Pulmonary artery endothelial cell (primary cell): ENCODE measurements at places on chromosomes 5 and 9. TPM values are rescaled to one million over a fixed set of nuclear protein-coding genes. Genes with fewer than 3 reads are reported as not detected.

PRSS3 gene
- 20.3 and 30.8 TPM in 2 replicates for total RNA-seq

- DNase-seq, result no peak
Measured at GRCh38 chr5:120538149-120538548, 74.0 kb downstream of the PRR16 start.

DNA sequence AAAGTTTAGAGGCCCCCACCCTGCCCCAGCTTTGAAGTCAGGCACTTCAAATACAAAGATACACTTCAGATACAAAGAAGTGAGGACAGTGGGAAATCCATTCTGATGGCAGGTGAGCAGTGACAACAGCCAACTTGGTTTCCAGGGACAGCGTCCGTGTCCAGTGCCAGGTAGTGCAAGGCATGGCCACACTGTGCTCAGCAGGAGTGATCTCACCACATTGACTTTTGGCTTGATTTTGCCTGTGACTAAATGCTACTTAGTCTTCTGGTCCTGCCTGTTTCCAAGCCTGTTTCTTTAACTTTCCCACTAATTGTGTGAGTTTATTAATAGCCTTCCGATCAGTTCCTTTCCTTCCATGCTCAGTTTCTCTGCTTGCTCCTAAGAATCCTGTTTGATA, 72.6 kb upstream of the PALM2AKAP2 start:
- no peak for DNase-seq

DNA sequence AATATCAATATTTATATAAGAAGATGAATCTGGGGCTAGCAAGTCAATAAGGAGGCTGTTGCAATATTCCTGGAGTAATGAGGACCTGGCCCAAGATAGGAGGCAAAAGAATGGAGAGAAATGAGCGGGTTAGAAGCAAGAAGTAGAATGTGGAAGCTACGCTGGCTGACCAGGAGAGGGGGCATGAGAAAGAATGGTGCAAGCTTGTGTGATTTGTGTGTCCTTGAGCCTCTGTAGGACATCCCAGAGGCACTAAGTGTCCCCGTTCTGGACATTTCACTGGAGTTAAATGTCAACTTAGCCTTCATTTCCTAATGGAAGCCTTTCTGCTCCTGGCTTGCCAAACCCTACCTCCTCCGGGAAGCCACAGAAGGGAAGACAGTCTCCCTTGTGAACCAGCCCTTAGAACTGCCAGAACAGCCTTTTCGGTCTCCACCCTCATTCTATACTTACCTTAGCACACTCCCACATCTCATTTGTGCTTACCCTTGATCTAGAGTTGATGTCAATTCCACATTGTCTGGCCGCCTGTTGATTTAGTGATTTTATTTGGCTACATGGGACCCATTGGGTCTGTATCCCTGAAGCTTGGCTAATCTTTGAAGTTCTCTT, 6.7 kb upstream of the PDE6A start:
- no peak for DNase-seq

DNA sequence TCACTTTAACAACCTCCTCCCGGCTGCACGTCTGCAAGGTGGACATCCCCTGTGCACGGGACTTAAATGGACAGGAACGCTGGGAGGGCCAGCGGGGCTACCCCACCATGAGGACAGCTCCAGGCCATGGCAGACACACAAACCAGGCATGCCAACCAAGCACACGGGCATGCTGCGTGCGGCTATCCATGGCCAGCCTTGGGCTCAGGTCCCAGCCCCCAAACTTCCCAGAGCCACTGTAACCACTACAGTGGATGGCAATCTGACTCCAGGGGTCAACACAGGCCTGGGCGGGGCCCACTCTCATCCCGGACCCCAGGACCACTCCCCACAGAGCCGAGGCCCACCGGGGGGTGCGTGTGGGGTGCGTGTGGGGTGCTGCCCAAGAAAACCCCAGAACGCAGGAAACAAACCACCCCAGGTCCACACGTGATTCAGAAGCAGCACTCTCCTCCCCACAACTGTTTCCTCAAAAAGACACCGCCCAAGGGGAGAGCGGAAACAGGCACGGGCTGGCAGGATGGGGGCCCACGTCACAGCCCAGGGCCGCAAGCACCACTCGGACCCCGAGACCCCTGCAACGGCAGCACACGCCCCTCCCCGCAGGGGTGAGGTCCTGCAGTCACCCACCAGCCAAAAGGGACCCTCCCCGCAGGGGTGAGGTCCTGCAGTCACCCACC, 7.4 kb downstream of the SLC12A7 start:
- DNase-seq, result no peak

- DNase-seq, result no peak
Measured at GRCh38 chr9:19511694-19512093, 102.9 kb downstream of the ACER2 start.

DNA sequence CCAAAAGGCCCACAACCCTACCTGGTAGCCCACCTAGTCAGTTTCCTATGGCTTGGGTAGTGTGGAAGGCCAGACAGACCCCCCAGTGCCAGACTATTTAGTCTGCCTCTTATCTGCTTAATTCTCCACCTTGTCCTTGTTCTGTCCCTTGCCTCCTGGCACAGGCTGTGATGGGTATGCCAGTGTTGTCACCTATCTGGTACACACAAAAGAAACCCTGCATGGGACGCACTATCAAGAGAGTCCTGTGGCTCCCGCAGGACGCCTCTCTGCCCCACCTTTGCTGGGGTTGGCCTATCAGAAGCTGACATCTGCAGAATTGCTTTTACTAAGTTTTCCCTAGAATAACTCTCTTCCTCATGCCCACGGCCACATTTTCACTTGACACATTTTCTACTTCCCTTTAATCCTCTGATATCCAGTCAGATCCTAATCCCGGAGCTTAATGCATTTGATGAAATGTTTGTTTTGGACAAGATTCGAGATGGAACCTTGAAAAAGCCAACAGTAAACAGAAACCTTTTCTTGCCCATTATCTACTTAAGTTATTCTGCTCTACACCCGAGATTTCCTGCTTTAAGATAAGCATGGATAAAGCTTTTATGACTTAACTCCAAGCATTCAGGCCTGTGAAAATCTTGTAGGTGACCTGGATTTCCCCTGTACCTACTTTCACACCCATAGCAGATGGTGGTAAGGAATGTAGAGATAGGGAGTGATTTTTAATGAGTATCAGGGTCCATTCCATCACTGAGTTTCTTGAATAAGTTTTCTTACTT, 468.5 kb downstream of the ZNF608 start:
- DNase-seq, result no peak

KLHL3 gene
- 14.9 and 20.0 TPM in 2 replicates for total RNA-seq

DNA sequence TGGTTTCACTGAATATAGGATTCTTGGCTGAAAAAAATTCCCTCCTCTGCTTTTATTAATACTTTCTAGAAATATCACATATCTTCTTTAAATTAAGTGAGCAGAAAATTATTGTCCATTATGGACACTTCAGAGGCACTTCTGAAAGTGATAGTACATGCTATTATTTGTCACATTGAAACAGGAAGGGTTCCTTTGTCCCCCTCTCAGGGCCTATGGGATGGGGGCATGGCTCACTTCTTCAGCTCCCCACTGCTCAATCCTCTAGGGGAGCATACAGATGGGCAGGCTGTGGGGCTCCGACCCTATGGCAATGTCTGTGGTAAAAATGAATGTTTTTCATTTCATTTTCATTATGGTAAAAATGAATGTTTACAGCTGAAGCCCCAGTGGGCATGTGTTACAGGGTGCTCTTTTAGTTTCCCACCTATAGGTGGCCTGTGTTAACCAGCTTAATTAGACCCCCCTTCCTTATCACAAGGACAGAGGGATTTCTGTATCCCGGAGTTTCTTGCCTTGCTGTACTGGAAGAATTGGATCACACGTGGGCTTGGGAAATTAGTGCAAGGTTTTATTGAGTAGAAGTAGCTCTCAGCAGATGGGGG, 1225.2 kb downstream of the PTPRD start:
- DNase-seq, result no peak

GRCh38 chr9:32735476-32735875, 47.9 kb upstream of the TMEM215 start:
- DNase-seq, result no peak

DNA sequence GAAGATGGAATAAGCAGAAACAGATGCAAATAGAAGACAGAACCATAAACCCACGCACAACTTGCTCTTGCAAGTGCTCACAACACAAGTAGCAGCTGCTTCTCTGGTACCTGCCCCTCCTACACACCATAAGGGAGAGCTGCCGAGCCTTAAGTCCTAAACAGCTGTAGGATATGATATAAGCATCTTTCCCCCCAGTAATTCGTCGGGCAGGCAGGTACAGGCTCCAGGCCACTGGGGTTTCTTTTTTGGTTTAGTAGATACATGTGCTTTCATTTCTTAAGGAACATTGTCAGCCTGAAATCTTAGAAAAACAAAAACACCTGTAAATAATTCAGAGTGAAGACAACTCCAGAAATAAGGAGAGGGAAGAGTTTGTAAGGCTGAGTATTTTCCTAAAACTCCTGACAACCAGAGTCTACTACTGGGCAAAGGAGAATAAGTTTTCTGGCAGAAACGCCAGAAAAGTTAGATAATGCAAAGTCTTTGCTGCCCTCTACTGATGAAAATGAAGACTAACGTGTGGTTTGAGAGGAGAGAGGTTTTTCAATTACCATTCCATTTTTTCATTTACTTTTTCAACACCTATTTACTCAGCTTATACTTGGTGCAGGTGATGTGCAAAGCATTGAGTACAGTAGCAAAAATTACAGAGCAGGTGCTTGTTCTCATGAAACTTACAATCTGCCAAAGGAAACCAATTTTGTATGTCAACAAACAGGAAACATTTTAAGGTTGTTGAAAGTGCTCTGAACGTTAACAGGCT, 20.1 kb upstream of the TCERG1 start:
- DNase-seq, result no peak

DNA sequence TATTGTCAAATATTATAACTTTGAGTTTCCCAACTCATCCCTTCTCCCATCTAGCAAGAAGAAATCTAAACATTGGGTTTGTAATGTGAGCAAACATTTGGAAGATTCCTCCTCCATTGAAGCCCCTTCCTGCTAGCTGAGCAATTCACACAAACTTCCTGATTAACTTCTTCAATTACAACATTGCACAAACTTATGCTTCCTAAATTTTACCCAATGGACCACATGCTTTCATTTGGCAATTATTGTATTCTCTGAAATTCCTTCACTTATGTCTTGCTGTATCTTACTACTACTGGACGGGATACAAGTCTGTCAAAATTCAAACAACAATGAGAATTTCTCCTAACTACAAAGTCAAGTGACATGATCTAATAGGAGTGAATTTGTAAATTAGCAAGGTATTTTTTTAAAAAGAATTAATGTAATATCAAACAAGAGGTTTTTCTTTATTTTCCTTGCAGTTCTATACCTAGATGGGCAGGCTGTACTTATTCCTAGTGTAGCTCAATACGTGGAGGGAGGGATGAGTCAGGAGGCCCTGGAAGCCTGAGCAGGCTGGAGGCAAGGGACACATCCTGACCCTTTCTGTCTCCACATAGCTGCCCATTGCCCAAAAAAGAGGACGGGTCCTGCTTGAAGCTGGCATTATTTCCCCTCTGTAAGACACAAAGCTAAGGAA, 11.8 kb upstream of the IFNW1 start:
- DNase-seq, result no peak

FST gene
- 1.4 and 63.4 TPM in 2 replicates for total RNA-seq
